ENCODE measurements at places on chromosomes 1 and 21. TPM values are rescaled to one million over a fixed set of nuclear protein-coding genes. Genes with fewer than 3 reads are reported as not detected.

Gene SHISA4
- polyA plus RNA-seq: 6.0 TPM

Gene OR2T33
- not detected for polyA plus RNA-seq

Gene RYR2
- 4.3 TPM for polyA plus RNA-seq

Gene FAM110D
- 0.51 TPM for polyA plus RNA-seq

Gene HES4
- 10.7 TPM for polyA plus RNA-seq

Gene TFF3
- polyA plus RNA-seq: 585 TPM

Gene RAB13
- 110 TPM for polyA plus RNA-seq

Gene ADAMTS5
- 7.8 TPM for polyA plus RNA-seq

Gene NBPF6
- polyA plus RNA-seq: not detected

Gene FAM151A
- polyA plus RNA-seq: 2.8 TPM

Gene NCMAP
- 10.9 TPM for polyA plus RNA-seq

Gene PLA2G4A
- polyA plus RNA-seq: 15.9 TPM

Gene C1QB
- polyA plus RNA-seq: 73.0 TPM

Gene TGFBR3
- polyA plus RNA-seq: 13.7 TPM

Gene PRKCZ
- 68.6 TPM for polyA plus RNA-seq

Gene OR1C1
- not detected for polyA plus RNA-seq

Gene SLC37A1
- polyA plus RNA-seq: 35.9 TPM

Gene CRABP2
- 16.7 TPM for polyA plus RNA-seq

Gene ACTN2
- polyA plus RNA-seq: 3.1 TPM

Gene ABCD3
- polyA plus RNA-seq: 43.1 TPM

Gene AJAP1
- 0.57 TPM for polyA plus RNA-seq

Gene SLC44A5
- polyA plus RNA-seq: 3.7 TPM

Gene PAQR6
- 12.9 TPM for polyA plus RNA-seq

Gene GPR161
- 7.7 TPM for polyA plus RNA-seq

Gene DYRK3
- polyA plus RNA-seq: 4.3 TPM

Gene SH2D1B
- polyA plus RNA-seq: 2.1 TPM

Gene ZSWIM5
- 9.3 TPM for polyA plus RNA-seq

Gene HSD3B1
- not detected for polyA plus RNA-seq

Gene OLFML2B
- 20.0 TPM for polyA plus RNA-seq

Gene OR2AK2
- not detected for polyA plus RNA-seq

Gene ASPM
- 10.0 TPM for polyA plus RNA-seq

Gene CELA2B
- not detected for polyA plus RNA-seq

Gene RABGAP1L
- polyA plus RNA-seq: 51.9 TPM

Gene LYST
- 6.3 TPM for polyA plus RNA-seq

Gene HMGCS2
- 71.7 TPM for polyA plus RNA-seq

Gene SMCP
- not detected for polyA plus RNA-seq

Gene ADGRL4
- polyA plus RNA-seq: 5.6 TPM

Gene OR2T29
- not detected for polyA plus RNA-seq

Gene ADCY10
- 0.25 TPM for polyA plus RNA-seq

Gene RXRG
- 1.5 TPM for polyA plus RNA-seq

Gene SHE
- 6.1 TPM for polyA plus RNA-seq

Gene FOXD2
- 1.6 TPM for polyA plus RNA-seq

Gene FAM89A
- 4.1 TPM for polyA plus RNA-seq

Gene NEGR1
- polyA plus RNA-seq: 9.9 TPM

Gene HRNR
- 0.12 TPM for polyA plus RNA-seq

Gene SAMD11
- 18.1 TPM for polyA plus RNA-seq

Gene TSPAN1
- polyA plus RNA-seq: 17.8 TPM

Gene BMP8B
- polyA plus RNA-seq: 8.1 TPM

Gene NOL9
- 12.6 TPM for polyA plus RNA-seq

Gene SPRR2B
- polyA plus RNA-seq: not detected

Gene EFHD2
- 57.2 TPM for polyA plus RNA-seq

Gene NKAIN1
- polyA plus RNA-seq: 2.7 TPM

Gene GJB5
- polyA plus RNA-seq: 0.15 TPM

Gene LTN1
- 21.6 TPM for polyA plus RNA-seq

Gene EVA1C
- 2.0 TPM for polyA plus RNA-seq
